Ureter (tissue), 1 donor: ENCODE measurements at places on chromosomes 7 and 10. TPM values are rescaled to one million over a fixed set of nuclear protein-coding genes. Genes with fewer than 3 reads are reported as not detected.

Gene INHBA
- total RNA-seq = 2.9 TPM

Gene MMP21
- not detected for total RNA-seq

Gene NRAP
- total RNA-seq = 0.18 TPM

Gene OGDHL
- total RNA-seq = 6.0 TPM

Gene PHTF2
- total RNA-seq = 22.0 TPM

Gene CPA4
- not detected for total RNA-seq

Gene AKR1C4
- not detected for total RNA-seq

Gene MGAM2
- not detected for total RNA-seq

Gene CYP26C1
- total RNA-seq = 0.10 TPM

Gene TMEM196
- 0.31 TPM for total RNA-seq

Gene LRRC61
- 14.1 TPM for total RNA-seq

Gene ZRANB1
- total RNA-seq = 26.3 TPM

Gene GPER1
- total RNA-seq = 3.4 TPM

Gene NKX2-3
- not detected for total RNA-seq

Gene FZD8
- 2.6 TPM for total RNA-seq
